ENCODE measurements at places on chromosomes 4 and X.

DNA sequence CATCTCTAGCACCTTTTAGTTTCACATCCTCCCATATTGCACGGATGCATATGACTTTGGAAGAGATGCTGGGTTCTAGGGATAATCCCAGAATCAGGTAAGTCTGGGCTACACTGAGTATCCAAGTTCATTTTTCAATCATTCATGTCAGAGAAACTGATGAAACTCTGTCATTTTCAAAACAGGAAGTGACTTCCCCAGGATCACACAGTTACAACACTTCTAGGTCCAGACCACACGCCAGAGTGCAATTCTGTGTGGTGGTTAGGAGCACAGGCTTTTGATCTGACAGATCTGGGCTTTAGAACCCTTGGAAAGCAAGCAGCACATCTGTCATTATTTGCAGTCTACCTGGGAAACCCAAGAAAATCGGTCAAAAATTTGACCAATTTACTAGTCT is 52.1 kb upstream of the CDKN2AIP start:
- DNase-seq, result no peak

GRCh38 chr4:151781026-151781425 is 20.2 kb upstream of the GATB start:
- DNase-seq, result no peak

DNA sequence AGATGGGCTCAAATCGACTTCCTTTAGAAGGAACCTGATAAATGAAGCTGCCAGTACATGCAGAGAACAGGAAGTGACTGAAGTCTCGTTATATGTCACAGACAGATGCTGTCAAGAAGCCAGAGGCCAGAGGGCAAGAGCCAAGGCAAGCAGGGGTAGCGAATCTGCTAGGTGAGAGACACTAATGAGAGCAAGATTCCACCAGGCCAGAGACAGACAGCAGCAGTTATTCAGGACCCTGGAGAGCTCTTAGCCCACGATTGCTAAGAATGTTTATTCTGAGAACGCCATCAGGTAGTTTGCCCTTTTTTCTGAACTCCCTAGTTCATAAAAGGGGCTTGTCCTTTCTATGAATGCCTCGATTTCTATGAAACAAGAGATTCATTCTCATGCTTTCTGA is 73.7 kb downstream of the BEND2 start:
- DNase-seq, result peak; percentile 24

DNA sequence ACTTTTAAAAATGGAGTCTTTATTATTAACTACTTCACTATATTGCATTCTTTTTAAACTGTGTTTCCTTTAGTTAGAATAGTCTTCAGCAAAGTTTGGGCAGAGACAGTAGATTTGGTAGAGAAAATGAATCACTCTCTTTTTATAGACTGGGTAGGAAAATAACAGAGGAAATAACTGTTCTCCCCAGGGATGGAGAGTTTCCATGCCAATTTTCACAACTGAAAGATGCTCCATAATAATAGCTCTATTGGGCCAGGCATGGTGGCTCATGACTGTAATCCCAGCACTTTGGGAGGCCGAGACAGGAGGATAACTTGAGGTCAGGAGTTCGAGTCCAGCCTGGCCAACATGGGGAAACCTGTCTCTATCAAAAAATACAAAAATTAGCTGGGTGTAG is 13.1 kb downstream of the HSD17B13 start:
- DNase-seq, result no peak

DNA sequence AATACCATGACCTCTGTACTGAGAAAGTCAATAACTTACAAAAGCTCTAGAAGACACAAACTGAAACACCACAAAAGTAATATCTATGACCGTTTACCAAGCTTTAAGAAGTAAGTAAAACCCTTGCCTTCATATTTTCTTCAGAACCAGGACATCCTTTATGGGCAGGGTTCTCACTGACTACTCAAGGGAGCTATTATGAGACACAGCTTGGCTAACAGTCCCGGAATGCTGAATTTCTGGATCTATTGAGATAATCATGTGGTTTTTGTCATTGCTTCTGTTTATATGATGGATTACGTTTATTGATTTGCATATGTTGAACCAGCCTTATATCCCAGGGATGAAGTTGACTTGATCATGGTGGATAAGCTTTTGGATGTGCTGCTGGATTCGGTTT is 19.9 kb upstream of the CDS1 start:
- no peak for DNase-seq

DNA sequence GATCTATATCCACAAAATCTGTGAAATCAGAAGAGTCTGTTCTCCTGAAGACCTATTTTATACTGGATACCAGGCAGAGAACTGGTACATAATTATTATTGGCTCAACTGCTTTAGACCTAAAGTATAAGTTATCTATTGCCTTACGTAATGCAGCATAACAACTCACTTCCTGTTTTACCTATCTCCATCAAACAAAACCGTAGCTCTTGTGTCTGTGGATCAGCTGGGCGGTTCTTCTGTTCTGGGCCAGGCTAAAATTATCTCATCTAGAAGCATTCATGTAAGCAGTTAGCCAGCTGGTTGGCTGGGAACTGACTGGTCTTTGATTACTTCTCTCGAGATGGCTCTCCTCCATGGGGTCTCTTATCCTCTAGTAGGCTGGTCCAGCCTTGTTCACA is 57.8 kb downstream of the PPP1R2C start:
- DNase-seq, result no peak

DNA sequence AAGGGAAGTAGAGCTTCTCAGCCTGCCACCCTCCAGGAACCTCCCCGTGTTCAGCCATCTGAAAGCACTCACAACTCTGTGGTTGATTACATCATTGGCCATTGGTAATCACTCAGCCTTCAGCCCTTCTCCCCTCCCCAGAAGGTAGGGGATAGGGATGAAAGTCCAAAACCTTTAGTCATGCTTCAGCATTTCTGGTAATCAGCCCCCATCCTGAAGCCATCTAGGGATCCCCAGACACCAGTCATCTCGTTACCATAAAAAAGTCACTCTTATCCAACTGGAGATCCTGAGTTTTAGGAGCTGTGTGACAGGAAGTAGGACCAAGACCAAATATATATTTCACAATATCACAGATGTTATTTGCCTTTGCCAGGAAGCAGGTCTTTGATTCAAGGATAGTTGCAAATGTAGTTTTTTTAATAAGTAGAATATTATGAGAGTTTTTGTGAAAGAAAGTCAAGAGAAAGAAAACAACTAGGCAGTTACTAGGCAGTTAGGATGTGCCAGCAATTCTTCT is 364.6 kb upstream of the NOCT start:
- no peak for DNase-seq

DNA sequence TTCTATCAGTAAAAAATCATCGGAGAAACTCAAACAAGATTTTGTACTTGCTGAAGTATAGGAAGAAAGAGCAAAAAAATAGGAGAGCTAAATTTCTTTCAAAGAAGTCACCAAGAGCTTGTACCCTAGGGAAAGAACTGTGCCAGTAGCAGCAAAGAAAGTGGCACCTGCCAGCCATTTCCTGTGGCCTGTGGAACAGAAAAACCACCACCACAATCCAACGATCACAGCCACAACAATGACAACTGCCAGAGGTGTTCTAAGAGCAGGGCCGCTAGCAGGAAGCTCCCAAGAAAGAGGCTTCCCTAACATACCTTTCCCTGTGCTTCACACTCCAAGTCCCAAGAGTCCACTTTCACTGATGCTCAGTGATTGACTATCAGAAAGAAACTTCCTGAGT is 266.1 kb upstream of the GPC4 start:
- DNase-seq, result no peak

- DNase-seq, result no peak
Measured at GRCh38 chrX:39645178-39645895, 452.4 kb downstream of the BCOR start.

GRCh38 chr4:147779451-147779850 is 47.6 kb downstream of the ARHGAP10 start:
- no peak for DNase-seq

DNA sequence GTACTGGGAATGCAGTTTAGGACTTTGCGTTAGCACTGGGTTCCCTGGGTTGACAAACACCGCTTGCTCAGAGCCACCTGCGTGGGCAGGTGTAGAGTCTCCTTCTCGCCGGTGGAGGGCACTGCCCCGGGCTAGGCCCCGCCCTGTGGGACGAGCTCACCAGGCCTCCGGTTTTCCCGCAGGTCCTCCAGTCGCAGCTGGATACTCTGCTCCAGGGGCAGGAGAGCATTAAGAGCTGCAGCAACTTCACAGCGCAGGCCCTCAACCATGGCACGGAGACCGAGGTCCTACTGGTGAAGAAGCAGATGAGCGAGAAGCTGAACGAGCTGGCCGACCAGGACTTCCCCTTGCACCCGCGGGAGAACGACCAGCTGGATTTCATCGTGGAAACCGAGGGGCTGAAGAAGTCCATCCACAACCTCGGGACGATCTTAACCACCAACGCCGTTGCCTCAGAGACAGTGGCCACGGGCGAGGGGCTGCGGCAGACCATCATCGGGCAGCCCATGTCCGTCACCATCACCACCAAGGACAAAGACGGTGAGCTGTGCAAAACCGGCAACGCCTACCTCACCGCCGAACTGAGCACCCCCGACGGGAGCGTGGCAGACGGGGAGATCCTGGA is 49.2 kb upstream of the MND1 start:
- peak; percentile 48 for DNase-seq

DNA sequence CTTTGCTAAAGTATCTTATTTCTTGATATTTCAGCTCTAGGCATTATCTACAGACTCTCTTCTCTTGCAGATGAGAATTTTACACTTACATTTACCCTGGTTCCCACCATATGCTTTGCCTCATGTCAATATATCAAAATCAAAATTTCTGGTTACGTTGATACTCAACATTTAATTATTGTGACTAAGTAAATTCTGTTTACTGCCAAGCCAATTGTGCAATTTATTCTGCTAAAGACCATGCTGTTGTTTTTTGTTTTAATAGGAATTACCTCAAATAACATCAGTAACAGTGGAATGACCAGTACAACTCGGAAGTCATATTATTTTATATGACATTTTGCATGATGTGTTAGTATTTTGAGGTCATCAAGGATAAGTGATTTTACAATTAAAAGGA is 125.5 kb downstream of the IL15 start:
- DNase-seq, result no peak

- no peak for DNase-seq
Measured at GRCh38 chr4:53813998-53814397, 222.7 kb upstream of the LNX1 start.

GRCh38 chr4:41137879-41138278 is 76.5 kb downstream of the APBB2 start:
- no peak for DNase-seq

DNA sequence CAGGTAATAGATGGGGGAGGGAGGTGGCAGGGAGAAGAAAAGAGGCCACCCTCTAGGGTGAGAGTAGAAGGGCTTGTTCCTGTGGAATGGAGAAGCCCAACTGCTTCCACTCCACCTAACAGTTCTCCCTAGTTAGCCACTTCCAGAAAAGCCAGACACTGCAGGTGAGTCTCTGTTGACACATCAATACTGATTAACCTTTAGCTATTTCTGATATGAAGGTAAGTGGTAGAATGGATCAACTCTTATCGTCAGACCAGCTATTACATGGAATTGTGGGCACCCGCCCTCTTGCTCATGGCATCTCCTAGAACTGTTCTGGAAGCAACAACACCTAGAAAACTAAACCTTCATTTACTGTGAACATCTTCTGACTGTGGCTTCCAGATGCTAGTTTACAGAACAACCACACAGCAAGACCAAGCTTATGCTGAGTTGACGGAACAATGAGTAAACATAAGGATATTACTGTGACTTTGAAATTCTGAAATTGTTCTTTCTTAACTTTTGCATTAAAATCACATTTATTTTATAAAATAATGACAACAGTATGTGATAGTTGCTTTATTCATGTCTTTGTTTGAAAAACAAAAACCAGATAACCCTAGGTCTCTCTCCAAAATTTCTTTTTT is 44.7 kb downstream of the ANXA3 start:
- no peak for DNase-seq

GRCh38 chr4:113977526-113977855 is 2.0 kb downstream of the ARSJ start:
- DNase-seq, result no peak

- peak; percentile 19 for DNase-seq
Measured at GRCh38 chr4:185011408-185011807, 6.9 kb upstream of the HELT start.

GRCh38 chr4:56733352-56733751 is 52.3 kb upstream of the HOPX start:
- DNase-seq, result no peak

- DNase-seq, result no peak
Measured at GRCh38 chr4:1285790-1286553, 3.7 kb upstream of the MAEA start.

DNA sequence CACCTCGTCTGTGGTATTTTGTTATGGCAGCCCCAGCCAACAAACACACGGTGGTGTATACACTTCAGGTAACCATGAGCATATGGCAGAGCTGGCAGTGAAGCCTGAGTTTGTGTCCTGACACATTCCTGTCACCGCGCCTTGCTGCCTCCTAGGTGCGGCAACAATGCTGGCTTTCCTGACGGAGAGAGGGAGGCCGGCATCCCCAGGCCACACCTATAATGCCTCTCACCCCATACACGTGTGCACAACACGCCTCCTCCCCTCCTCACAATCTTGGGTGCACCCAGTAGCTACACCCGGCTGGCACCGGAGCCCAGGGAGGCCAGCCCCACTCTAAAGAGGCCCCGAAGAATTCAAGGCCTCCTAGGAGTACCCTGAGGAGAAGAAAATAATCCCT is 158.5 kb downstream of the NSUN7 start:
- DNase-seq, result peak; percentile 65

DNA sequence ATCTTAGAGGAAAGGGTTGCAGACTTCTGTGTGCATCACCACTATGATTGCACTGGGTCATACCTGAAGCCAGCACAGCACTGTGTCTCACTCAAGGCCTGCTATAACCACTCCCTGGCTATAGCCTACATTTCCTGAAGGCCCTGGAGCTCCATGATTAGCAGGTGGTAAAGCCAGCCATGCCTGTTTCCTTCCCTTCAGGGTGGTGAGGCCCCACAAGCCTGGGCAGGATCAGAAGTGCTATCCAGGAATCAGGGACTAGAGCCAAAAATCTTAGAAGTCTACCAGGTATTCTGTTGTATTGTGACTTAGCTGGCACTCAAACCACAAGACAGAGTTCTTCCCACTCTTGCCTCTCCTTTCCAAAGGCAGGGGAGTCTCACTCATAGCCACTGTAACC is 734.6 kb downstream of the GLUD2 start:
- DNase-seq, result no peak

DNA sequence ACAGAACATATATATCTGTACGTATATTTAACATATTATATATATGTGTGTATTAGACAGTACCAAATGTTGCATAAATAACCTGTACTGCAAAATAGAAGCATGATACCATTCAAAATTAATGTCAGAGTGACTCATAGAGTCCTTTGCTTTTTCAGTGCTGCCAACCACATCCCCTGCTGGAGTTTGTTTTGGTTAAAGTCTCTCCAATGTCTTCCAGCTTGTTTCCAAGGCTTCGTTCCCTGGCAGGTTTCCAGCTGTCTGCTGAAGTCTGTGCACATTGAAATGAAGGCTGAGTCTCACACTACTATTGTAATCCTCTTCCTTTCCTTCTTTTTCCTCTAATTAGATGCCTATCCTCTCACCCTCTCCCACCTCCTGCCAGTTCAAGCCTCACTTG is 14.9 kb downstream of the NRK start:
- no peak for DNase-seq
